Kasumi-1 (cell line): ENCODE measurements at places on chromosomes 6 and 20.

DNA sequence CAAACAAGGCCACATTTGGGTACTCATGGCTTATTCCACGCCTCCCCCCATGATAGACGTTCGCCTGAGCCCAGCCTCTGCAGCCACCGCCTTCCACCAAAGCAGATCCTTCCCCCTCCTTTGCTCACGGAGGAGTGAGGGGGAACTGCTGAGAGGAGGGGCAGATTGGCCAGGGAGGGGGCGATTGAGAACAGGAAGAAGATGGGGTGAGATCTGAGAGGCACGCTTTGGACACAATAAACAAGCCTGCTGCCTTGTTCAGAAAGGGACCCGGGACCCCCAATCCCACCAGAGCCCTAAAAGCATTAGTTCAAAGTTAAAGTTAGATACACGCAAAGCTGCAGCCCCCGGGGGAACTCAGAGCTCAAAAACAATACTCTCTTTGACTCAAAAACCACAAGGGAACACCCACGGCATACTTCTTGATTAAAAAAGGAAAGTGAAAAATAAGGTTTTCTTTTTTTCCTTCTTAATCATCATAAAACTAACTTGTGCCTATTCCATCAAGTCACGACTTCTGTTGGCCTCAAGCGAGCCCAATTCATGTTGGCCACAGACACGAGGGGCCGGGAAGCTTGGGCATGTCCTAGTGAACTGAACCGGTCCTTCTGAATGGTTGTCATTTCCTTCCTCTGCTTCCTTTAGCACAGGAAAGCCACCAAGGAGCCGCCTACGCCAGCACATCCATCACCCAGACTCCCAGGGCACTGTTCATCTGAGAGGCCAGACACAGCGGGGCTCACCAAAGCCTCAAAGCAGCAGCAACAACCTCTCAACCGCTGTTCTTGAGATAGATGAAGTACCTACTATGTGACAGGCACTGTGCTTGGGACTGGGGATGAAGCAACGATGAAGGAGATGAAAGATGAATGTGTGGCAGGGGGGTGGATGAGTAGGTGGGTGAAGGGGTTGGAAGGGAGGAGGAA, 44.7 kb downstream of the NFATC2 start:
- DNase-seq, result peak; percentile 77

GRCh38 chr6:75208298-75209183, 2.7 kb upstream of the COL12A1 start:
- peak; percentile 87 for DNase-seq

DNA sequence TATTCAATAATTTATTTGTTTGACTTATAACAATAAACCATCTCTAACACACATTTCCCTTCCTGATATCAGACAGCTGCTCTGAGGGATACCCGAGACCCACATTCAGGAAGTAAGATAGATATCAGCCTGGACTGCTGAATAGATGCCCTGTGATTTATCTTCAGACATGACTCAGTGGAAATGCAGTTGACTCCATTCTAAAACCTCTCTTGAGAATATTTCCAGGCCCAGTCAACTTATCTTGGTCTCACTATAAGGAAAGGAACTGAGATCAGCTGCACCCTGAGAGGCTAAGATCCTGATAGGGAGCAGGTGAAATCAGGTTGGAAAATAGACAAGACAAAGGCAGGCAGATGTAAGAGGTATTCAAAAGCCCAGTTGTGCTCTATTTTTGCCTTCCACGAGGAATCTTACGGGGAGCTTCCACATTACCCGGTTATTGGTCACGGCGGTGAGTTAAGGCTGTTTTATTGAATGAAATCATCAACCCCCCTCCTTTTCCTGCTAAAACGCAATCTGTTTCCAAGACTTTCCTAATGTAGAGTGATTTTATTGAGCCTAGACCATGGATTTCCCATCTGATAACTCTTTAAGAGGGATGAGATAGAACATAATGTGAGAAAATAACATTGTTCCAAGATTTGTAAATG, 25.5 kb downstream of the C6orf15 start:
- no peak for DNase-seq

DNA sequence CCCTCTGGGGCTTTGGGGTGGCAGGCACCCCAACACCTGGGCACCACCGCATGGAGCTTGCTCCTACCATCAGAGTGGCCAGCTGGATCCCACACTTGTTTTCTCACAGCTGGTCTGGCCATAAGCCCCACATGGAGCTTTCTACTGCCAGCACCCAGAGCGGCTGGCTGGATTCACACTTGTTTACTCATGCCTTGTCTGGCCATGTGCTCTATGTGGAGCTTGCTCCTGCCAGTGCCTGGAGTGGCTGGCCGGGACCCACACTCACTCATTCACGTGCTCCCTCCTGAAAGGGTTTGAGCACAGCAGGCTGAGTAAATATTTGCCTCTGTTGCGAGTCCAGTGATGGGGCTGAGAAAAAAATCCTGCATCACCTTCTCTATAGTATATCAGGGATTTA, 487.0 kb downstream of the CD109 start:
- DNase-seq, result no peak

- no peak for DNase-seq
These were observed 3.1 kb downstream of the DSP start for GRCh38 chr6:7544597-7544996.

DNA sequence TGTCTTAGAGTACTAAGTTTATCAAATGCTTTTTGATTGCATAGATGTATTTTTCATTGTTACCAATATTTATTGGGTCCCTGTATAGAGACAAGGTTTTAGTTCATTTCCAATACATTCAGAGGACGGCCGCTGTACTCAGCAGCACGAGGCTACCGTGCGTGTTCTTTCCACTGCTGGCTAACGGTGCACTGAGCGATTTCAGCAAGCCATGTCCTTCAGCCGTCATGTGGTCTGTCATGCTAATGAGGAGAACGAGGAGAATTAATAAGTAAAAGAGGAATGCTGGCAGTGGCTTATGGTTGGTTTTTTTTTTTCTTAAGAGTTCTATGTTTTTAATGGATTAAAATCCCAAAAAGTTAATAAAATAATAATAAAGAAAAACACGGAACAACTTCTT, 253.6 kb downstream of the ARID1B start:
- DNase-seq, result no peak

DNA sequence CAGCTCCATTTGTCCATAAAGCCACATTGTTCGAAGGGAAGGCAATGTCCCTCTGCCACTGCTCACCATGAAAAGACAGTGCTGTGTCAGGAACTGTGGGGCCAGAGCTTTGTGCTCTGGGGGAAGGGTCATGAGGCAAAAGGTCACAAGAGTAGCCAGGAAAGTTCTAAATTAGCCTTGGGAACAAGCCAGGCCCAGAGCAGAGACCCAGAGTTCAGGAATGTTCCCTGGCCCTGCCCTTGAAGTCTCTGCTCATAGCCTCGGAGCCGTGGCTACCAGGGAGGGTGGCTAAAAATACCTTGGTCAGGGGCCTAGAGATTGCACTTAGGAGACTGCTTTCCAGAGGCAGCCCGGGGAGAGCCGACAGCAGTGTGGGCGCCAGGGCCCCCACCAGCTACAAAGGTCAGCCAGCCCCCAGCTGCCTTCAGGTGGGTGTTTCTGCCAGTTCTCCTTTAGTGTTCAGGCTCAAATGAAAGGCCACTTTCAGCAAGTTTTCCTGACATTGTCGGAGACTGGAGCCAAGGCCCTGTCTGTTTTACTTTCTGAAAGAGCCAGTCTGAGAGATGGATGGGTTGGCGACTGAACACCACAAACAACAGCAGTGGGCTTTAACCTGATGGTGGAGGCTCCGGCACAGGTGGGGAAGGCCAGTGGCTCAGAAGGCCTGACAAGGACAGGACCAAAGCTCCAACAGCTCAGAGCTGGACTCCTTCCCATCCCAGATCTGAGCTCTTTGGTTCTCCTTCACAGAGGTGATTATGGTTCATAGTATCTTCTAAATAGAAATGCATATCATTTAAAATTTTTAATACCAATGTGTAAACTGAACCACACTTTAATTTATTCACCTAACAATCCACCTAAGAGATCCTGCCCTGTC, 76.2 kb downstream of the CDH26 start:
- DNase-seq, result no peak

DNA sequence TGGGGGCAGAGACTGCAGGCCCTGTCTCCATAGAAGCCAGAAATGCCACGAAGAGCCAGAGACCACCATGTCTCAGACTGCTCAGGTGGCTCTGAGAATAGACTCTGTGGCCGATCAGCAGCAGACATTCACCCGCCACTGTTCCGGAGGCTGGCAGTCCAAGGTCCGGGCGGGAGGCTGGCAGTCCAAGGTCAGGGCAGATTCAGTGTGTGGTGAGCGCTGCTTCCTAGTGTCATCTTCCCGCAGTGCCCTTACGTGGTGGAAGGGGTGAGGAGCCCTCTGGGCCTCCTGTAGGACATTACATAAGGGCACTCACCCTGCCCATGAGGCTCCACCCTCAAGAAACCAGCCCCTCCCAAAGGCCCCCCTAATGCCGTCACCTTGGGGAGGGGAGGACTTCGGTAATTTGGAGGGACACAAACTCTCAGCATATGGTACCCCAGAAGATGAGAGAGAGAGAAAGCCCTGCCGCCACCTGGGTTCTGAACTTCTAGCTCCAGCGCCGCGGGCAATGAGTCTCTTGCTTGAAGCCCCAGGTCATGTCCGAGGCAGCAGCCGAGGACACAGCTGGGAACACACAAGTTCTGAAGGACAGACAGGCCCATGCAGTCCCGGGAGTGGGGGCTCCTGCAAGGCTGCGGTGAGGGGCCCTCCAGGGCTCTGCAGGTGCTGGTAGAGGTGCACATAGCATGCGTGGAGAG, 36.4 kb downstream of the DACT2 start:
- DNase-seq, result no peak

GRCh38 chr20:45419188-45420091, 3.5 kb downstream of the PIGT start:
- DNase-seq, result no peak

DNA sequence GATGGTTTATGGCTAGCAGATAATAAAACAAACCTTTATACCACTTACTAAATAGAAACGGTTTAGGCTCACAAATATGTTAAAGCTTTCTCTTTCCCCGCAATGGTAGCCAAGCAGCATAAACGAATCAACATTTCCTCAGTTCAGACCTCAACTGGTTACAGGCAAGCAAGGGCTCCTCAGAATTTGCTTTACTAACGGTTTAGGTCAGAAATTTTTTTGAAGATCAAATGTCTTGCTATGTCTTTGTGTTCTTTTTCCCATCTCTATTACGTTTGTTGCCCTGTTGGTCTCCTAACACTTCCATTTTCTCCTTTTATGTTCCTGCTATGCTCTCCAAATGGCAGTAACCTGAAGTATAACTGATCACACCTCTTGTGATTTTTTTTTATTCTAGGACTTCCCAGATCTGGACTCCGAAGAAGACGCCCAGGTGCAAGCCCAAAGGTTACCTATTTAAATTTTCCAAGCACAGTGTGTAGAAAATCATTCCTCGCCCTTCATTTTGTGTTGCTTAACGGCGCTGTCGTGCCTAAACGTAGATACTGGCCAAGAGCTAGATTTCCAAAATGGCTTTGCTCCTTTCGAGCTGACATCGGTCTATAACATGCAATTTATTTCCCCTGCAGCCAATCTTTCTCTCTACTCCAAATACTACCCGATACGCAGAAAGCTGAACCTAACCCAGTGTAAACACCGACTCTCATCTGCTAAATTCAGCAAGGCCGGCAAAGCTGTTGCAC, 717 bp upstream of the ASF1A start:
- DNase-seq, result peak; percentile 65

DNA sequence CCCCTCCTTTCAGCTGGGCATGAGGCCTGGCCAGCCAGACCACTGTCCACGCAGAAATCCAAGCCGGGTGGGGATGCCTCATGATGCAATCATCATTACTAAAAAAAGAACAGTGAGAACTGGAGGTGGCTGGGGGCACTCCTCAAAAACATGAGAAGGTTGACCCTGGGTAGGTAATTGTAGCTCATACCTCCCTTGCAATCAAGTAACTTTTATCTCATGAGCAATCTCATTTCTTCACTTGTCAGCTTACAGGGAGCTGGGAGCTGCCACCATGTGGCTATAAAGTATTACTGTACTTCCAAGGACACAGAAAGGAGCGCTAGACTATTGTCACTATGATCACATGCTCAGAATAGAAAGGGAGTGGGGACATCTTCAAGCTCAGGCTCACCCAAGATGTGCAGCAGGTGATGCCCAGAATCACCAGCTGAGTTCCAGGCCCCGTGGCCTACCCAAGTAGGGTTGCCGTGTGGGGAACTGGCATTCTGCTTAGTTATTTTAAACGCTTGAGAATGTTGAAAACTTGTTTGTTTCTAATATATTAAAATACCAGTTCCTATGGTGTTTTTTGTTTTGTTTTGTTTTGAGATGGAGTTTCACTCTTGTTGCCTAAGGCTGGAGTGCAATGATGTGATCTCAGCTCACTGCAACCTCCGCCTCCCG, 3.0 kb upstream of the CDH26 start:
- peak; percentile 84 for DNase-seq

DNA sequence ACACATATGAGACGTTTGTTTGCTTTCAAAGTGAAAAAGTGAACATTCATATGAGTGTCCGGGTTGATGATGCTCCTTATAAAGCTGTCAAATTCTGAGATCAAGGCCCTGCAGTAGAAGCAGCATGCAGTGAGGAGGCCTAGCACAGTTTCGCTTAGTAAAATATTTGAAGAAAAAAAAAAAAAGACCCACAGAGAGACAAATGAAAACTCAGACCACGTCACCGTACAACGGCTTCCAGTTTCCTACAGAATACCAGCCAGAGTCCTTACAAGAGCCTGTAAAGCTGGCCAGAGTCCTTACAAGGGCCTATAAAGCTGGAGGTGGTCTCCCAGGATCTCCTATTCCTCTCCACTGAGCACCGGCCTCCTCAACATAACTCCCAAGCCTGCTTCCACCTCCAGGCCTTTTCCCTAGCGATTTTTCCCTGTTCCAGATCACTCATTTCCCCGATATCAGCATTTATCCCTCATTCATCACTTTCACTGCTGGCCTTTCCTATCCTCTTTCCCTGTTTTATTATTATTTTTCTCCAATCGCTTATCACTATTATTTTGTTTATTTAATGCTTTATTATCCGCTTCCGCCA, 1.5 kb upstream of the HMGN4 start:
- peak; percentile 50 for DNase-seq

DNA sequence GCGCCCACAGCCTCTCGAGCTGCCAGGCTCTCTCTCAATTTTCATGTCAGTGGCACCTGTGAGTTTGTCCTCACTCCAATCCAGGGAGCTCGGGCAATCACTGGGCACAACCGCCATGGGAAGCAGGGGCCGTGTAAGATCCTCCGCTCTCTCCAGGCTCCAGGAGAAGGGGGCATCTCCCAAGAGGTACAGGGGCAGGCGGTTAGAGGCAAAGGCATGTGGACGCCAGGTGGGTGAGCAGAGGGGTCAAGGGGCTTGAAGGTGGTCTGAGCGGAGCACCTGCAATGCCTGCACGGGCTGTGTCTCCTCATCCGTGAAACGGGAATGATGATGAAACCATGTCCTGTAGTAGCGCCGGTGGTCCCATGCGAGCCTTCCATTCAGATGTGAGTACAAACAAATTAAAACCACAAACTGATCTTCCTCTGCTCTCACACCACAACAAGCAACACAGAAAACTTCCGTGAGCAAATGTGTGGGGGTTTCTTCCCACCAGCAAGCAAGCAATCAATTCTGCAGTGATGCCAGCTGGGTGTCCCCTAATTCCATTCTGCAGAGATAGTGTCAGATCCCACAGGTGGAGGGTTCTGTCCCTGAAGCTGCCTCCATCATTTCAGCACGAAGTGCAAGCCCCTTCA, 222.5 kb upstream of the PMEPA1 start:
- DNase-seq, result no peak
